ENCODE measurements at places on chromosomes 6 and 20.

DNA sequence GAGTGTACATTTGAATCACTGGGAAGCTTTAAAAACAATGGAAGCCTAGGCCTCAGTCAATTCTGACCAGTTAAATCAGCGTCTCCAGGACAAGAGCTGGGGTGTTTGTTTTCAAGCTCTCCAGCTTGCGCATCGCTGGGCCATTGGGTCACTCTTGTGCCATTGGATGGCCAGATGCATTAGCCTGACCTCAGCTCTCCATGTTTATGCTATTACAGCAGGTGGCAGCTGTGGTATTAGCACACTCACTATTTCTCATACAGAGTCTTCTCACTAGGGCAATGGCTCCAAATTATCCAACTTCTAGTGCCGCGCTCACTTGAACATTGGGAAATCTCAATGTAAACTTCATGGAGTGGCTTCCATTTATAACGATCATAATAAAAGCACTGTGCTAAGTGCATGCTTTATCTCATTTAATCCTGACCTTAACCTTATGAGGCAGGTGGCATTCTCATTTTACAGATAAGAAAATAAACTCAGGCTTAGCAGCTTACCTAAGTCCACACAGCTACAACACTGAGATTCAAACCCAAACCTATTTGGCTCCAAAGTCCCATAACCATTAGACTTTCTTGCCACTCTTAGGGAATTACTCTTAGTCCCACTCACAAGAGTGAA, 108.8 kb downstream of the PPP1R14C start:
- DNase-seq = no peak

DNA sequence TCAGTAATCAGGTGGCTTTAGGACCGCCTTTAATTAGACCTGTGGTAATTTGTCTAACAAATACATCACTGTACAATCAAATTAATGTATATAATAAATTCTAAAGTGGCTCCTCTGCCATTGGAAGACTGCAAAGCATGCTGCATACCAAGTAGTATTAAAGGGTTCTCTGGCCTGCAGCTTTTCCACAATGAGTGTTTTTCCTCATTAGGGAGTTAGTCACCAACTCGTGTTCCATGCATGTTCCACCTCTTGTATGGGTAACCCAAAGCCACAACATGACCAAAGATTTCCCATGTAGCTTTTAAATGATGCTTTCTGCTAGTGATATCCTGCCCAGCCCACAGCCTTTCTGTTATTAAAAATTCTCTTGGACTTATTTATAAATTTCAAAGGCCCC, 218.7 kb downstream of the FUT9 start:
- DNase-seq = no peak

DNA sequence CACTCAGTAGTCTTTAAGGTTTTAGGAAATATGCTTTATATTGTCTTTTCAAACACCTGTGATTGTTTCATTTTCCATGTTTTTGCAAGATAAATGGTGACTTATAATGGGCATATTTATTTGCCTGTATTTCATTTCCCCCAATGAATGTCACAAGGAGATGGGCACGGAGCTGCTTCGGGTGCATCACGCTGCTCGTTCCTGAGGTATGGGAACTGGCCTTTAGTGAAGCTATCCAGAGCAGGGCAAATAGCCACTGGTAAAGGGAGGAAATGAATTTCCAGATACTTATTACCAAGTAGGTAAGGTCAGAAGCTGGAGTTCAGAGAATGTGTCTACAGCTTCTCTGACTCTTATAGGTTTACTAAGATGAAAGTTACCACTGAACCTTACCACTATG, 3.7 kb downstream of the POU3F2 start:
- no peak for DNase-seq

DNA sequence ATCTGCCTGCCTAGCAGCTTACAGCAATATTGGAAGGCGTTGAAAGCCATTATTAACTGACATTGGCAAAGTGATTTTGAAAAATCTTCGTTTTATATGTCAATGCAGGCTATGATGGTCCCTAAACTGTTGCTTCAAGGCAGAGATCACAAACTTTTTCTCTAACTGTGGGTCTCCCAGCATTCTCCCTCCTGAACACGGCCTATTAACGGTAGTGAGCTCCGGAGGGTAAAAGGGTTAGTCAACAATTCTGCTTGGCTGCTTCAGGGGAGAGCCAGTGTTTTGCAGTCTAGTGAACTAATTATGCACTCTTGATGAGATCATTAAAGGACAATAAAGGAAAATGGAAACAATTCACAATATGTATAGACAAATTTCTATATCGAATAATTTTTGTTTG, 261.8 kb upstream of the QKI start:
- no peak for DNase-seq

DNA sequence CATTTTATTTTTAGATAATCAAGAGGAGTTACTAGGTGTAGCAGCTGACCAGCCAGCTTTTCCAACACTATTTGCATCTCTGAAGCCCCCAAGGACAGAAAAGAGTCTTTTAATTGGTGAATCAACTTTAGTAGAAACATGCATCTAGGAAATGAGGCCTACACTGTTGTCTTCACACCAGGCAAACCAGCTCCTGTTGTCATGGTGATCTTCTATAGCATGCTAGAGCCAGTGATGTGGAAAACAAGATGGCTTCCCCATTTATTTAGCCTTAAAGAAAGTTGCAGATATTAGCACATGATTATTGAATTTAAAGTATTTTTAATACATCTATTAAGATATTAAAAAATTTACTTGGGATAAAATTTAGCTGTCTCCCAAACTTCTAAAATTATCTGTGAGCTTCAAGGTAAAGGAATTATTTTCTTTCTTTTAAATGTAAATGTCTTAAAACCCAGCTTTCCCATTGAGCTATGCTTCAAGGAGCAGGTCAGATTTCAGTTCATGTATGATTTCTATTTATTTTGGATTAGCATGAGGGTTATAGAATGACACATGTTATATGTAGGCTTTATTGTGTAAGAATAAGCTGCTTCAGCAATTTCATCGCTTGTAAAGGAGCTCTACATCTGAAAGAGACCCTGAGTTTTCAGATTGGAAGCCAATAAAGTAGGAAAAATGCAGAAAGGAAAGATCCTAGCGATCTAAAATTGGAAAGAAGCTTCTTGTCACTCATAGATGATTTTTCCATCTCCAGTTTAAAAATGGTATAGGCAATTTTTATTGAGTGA, 564.9 kb upstream of the CITED2 start:
- no peak for DNase-seq

Measured in SK-N-SH (cell line).